ENCODE measurements at places on chromosomes 12 and 14.

DNA sequence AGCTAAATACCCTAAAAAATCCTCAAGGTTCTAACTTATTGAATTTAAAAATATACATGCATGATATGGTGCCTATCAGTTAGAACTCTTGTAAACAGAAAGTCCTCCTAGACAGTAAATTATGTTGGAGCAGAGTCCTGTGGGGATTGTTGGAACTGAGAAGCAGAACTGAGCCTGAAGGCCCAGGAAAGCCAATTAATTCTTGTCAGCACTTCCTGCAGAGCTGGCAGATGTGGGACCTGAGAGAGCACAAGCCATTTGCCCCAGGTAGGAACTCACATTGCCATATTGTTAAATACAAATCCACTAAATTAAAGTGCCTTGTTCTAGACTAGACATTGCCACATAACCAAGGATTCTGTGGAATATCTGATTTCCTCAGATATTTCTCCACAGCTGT is 117.1 kb downstream of the RTN1 start:
- no peak for DNase-seq

GRCh38 chr14:93981316-93982229 is 5.2 kb upstream of the ASB2 start:
- DNase-seq = no peak

DNA sequence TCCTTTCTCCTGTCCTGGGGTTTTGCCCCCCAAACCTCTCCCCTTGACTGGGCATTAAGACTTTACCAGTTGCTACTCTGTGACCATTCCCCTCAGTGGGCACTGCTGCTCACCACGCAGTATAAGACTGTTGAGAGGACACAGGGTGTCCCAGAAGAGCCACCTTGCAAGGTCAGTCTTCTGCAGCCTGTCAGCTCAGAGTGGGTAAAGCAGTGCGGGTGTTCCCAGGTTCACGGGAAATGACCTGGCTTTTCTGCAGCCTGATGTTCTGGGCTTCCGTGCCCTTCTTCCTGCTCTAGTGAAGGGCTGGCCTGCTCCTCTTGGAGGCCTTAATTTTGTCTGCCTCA is 34.2 kb downstream of the KCNA1 start:
- DNase-seq = no peak

DNA sequence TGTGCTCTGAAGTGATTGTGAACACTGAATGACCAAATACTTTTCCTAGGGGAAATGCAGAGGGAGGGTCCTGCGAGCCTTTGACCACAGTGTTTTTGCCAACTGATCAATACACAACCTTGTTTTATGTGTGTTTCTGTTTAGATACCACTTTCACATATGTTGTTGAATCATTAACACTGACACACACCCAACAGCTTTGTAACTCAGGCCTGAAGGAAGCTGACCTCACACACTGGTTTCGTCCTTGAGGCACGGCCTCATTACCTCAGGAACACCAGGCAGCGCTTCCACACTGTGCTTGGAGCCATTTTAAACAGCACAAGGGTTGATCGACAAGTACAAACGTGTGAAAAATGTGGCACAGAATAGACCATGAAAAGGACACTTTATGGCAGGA is 60.0 kb downstream of the PPFIBP1 start:
- no peak for DNase-seq

DNA sequence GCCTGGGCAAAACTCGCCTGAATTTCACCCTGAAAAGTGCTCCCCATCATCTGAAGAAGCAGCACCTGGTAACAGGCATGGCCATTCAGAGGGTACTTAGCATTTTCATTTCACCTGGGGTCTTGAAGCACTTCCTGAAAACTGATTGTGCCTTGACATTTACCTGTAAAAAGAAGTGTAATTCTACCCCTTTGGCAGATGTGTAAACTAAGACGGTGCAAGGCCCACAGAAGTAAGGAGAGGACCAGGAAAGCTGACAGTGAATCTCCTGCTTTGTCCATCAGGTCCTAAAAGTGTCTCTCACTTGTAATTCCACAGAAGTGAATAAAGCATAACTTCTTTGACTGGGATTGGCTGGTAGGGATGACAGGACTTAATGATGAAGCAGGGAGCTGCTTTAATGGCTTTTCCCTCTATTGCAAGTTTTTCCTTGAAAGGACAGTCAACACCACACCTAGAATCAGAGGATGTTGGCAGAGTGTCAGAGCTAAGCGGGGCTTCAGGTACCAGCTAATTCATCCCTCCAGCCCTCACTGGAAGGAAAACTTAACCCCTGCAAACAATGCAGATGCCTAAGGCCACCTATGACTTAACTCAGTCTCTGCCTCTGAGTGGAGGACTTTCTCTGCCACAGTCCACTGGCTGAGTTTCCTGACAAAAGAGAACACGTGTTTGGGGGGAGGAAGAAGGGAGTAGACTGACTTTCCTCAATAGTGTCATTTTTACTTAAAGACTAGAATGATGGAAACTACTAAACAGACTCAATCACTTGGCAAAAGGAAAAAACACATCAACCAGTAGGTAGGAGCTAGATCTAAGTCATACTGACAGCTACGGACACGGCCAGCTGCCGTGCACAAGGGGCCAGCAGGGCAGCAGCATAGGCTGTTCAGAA is 74.7 kb downstream of the NUAK1 start:
- no peak for DNase-seq

Data from activated CD4-positive, alpha-beta T cell treated with anti-CD3 and anti-CD28 coated beads, Interleukin-2, Interleukin-6, amounts not matched to agents 100 ng/mL and 50 ng/mL, durations not matched to agents 16 hours and 8 hours (primary cell).